Hypothalamus (tissue), 51 donors: ENCODE measurements at places on chromosomes 1 and 21.

DNA sequence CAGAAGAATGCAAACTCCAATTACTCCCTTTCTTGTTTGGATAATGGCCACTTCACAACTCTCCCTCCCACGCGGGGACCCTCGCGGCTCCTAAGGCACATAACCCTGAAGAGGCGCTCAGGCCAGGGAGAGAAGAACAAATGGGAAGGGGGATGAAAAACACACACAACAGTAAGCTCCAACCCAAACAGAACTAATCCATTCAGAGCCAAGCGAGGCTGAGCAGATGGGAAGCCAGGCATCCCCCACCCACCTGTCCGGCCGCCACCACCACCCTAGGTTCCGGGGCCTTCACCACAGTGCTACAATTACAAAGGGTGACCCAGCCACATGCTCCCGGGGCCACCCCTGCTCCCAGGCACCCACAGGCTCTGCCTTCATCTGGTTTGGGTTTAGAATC is 101.5 kb downstream of the MRPL37 start:
- no peak for DNase-seq

DNA sequence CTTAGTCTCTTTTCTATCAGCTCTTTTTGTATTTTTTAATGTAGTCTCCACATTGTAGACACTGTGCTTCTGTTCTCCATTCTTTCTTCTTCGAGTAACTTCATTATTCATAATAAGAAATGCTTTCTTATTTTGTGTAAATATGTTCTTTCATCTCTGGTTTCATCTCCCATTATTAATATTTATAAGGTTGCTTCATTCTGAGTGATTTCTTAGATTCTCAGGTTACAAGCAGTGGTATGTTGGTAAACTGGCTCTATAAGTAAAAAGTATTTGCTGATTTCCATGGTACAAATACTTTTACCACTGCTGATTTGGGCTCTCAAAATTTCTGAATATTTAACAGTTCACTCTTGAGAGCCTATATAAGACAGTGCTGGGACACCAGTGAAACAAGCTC is 81.3 kb downstream of the CDC14A start:
- no peak for DNase-seq

- no peak for DNase-seq
Observed at GRCh38 chr1:213003256-213003655, 12.4 kb downstream of the ANGEL2 start.

GRCh38 chr1:17632106-17632505 is 92.6 kb downstream of the ARHGEF10L start:
- no peak for DNase-seq

DNA sequence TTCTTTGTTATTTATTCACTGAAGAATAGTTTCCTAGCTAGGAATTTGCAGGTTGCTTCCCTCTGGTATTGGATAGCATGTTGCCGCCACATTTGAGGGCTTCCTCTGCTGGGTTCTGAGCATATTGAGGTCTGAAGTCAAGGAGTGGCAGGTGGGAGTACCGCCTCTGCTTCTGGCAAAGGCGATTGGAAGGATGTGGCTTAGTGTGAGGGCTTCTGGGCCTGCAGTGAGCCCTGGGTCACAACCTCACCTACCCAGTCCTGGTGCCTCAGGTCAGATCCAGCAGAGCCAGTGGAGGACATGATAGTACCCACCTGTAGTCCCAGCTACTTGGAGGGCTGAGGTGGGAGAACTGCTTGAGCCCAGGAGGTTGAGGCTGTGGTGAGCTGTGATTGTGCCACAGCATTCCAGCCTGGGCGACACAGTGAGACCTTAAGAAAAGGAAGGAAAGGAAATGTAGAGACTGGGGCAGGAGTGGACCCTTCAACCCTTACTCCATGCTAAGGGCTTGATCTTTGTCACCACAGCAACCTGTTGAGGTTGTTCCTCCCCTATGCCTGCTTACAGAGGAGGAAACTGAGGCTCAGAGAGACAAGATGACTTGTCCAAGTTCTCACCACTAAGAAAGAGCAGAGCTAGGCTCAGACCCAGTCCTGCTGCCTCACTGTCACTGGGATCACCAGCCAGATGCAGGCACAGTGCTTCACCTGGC is 22.8 kb downstream of the A3GALT2 start:
- no peak for DNase-seq

DNA sequence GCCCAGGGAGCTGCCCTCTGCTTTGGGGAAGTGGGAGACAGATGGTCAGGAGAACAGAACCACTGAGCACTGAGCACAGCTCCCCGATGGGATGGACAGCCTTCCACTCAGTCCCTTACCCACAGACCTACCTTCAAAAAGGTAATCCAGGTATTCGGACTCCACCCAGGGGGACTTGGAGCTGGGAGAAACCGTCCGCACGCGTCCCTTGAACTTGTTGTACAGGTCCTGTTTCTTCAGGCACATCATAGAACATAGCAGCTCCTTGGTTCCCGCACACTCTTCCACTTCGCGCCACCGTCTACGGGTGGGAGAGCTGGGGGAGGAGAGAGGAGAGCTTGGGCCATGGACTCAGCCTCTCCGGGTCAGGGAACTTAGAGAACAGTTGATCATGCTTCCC is 17.8 kb downstream of the IFNLR1 start:
- DNase-seq: no peak

GRCh38 chr1:213201380-213202155 is 150.5 kb downstream of the RPS6KC1 start:
- no peak for DNase-seq

GRCh38 chr1:67418839-67419586 is 11.2 kb downstream of the SERBP1 start:
- DNase-seq: no peak

GRCh38 chr1:38735651-38736161 is 123.9 kb downstream of the RRAGC start:
- DNase-seq: no peak

DNA sequence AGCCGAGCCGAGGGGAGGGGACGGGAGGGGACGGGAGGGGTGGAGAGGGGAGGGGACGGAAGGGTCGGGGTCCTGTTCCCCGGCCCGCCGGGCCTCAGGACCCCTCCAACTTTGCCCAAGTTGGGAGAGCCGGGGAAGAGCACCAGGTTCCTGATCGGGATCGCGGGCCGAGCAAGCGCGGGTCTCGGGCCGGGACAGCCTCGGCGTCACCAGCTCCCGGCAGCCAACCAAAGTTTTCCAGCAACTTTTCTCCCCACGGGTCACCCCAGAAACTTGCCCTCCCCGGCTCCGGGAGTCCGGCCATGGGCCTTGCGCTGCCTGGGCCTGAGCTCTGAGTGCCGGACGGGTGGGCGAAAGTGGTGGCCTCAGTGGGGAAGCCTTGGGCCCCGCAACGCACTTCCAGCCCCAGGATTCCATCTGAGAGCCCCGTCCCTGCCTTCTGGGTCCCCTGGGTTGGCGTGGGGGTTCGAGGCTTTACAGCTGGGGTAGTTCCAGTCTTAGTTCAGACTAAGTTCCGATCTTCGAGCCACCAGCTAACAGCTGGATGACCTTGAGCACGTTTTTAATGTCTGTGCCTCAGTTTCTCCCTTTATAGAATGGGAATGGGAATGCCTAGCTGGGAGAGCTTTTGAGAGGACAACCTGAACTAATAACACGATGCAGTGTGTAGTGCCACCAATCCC is 458 bp downstream of the ZC3H12A start:
- DNase-seq: no peak

DNA sequence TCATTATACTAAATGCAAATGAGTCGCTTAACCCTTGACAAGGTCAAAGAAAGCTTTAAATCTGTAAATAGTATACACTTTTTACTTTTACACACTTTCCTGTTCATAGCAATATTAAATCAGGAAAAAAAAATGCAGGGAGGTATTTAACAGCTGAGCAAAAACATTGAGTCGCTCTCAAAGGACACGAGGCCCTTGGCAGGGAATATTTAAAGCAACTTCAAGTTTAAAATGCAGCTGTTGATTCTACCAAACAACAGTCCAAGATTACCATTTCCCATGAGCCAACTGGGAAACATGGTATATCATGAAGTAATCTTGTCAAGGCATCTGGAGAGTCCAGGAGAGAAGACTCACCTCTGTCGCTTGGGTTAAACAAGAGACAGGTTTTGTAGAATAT is 62.7 kb downstream of the CAPN2 start:
- no peak for DNase-seq
